H9 (cell line): ENCODE measurements at places on chromosomes 1 and 21. TPM values are rescaled to one million over a fixed set of nuclear protein-coding genes. Genes with fewer than 3 reads are reported as not detected.
A peak's percentile ranks its signal among the peaks of the same experiment; 100 is the strongest.

DNA sequence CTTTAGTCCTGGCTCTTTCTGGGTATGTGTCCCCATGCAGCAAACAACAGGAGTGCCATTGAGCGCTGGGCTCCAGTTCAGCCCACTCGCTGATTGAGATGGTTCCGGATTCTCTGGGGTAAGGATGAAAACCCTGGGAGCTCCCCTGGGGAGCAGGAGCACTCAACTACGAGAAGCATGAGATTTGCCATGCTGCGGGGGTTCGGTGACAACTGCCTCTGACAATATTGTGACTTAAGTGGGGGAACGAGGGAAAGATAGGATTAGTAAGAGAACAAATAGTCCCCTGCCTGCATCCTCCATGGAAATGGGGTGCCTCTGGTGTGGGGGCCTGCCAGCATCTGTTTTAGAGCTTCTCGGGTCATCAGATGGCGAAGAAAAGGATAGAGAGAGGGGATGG, 123.6 kb upstream of the IPO9 start:
- peaks cover 3% of the 10 kb centered on the region for H3K4me1 ChIP-seq
- no peak overlapping the region for H3K27ac ChIP-seq
- H3K4me3 ChIP-seq: no peak overlapping the region
- no peaks in the 10 kb centered on the region for H3K27me3 ChIP-seq
- H3K36me3 ChIP-seq: peaks cover 7% of the 10 kb centered on the region; the same call in 1 of the 2 replicates

GRCh38 chr1:114118351-114118990, 35.2 kb downstream of the SYT6 start:
- peaks cover 25% of the 10 kb centered on the region for H3K36me3 ChIP-seq
- peak; percentile 86 for DNase-seq
- H3K27me3 ChIP-seq: no peaks in the 10 kb centered on the region
- H3K4me3 ChIP-seq: no peak overlapping the region; the same call in 2 of the 3 replicates
- peaks cover 3% of the 10 kb centered on the region; the same call in 1 of the 2 replicates for H3K4me1 ChIP-seq

DNA sequence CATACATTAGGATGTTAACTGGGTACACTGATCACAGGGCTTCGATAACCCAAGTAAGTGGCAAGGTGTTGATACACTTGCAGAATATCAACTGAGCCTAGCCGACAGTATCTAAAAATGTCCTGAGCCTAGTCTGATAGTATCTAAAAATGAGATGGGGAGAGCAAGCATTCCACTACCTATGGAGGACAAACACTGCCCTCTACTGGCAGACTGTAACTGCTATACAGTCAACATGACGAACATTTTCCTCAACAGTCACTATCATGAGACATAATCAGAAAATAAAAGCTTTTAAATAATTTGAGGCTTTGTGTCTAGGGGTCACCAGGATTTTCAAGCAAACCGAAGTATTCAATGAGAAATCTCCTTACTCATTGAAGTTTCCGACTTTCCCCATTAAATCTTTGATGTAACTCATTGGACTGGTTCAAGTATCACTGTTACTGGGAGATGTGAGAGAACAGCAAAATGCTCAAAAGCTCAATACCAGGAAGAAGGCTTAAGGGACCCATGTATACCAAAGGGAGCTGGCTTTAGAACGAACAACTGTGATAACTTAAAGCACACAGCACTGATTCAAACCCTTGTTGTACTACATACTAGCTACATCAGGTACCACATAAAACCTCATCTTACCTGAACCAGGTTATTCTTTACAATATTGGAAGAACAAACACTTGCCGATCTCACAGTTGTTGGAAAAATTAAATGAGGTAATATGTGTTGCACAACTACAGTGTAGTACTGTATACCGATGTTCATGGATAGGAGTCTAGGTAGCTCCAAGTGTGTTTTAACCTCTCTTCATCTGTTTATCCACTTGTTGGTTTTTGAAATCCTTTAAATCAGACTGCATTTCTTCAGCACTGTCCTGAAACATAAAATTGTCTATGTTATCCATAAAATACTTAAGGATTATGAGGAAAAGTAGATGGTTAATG, 31.1 kb upstream of the SLC45A3 start:
- no peak overlapping the region for H3K4me3 ChIP-seq
- H3K27ac ChIP-seq: peak overlapping the region; percentile 63
- no peaks in the 10 kb centered on the region for H3K27me3 ChIP-seq

DNA sequence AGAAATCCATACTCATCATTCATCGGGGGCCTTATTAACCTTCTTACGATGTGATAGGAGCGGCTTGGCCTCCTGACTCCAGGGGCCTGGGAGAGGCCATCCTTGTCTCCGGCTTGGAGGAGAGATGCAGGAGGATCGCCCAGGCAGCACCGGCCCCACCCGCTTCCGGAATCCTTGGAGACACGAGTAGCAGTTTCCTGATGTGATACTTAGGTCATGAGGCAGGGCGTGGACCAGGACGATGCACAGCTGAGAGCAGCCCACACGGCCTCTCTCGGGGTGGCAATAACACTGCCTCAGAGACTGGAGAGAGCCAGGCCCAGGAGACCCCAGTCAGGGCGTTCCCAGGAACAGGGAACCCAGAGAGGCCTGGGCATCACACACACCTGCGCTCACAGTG, 163.6 kb upstream of the ARHGEF16 start:
- H3K27me3 ChIP-seq: no peaks in the 10 kb centered on the region
- no peaks in the 10 kb centered on the region for H3K36me3 ChIP-seq
- no peak for DNase-seq
- no peak overlapping the region for H3K27ac ChIP-seq

- no peak overlapping the region for H3K4me3 ChIP-seq
- H3K27ac ChIP-seq: no peak overlapping the region
- DNase-seq: peak; percentile 56
- no peaks in the 10 kb centered on the region for H3K4me1 ChIP-seq
Observed at GRCh38 chr1:37001703-37002102, 32.6 kb downstream of the GRIK3 start.

- H3K27me3 ChIP-seq: peaks cover 88% of the 10 kb centered on the region
- no peak overlapping the region for H3K27ac ChIP-seq
- no peaks in the 10 kb centered on the region for H3K36me3 ChIP-seq
- H3K4me3 ChIP-seq: peak overlapping the region; percentile 61
Observed at GRCh38 chr21:36692835-36693488, 6.0 kb upstream of the SIM2 start.

The OR6K6 gene
- not detected in 2 replicates for total RNA-seq

The TRIM63 gene
- total RNA-seq: not detected in 2 replicates
